B cell (primary cell): ENCODE measurements at places on chromosomes 5 and 9.

DNA sequence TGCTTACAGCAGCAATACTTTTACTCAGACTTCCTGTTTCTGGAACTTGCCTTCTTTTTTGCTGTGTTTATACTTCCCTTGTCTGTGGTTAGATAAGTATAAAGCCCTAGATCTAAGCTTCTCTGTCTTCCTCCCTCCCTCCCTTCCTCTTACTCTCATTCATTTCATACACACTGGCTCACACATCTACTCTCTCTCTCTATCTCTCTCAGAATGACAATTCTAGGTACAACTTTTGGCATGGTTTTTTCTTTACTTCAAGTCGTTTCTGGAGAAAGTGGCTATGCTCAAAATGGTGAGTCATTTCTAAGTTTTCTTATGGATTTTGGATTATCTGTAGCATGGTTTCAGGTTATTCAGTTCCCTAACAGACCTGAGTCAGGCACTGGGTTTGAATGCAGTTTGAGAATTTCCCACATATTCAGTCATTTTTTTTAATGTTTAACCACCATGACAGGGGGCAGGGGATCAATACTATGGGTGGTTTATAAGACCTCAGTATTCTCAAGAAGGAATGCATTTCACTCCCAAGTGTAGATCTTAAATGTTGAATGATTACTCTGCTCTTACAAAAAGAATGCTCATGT lies at the start of gene IL7R:
Gene IL7R, plus strand, starts transcription at position 127 of the 587 bp plus-strand sequence. Its CDS starts 87 bp downstream, at position 214.
- DNase-seq, result peak; percentile 9

DNA sequence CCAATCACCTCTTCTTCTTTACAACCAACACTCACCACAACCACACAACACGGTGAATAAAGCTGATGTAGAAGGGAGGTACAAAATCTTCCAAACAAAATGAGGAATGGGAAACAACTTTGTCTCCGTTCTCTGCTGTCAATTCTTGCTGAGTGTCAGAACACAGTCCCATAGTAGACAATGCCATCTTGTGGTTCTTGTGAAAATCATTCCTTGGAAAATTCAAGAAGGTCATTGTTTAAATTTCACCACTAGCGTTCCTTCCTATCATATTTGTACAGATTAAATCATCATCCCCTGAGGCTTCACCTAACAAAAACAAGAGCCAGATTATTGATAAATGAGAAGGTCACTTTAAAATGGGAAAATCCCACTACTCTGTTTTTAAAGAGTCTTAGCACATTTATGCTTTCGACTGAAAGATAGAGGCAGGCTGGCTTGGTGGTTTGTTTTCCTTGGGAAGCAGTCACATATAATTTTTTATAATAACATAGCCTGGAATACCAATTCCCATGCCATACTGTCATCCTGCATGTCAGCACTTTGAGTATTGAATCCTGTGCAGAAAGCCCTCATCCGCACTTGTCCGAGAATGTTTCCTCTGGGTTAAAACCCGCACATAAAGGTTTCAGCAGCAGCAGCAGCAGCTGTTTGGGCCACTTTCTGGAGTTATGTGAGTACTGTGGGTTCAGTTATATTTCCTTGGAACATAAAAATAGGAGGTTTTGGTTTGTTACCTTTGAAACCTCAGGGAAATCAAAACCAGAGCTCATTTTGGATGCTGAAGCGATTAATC lies 395.0 kb upstream of the SMARCA2 start:
- DNase-seq, result no peak

GRCh38 chr5:122781465-122781864 lies 6.6 kb downstream of the SNX2 start:
- DNase-seq, result no peak

DNA sequence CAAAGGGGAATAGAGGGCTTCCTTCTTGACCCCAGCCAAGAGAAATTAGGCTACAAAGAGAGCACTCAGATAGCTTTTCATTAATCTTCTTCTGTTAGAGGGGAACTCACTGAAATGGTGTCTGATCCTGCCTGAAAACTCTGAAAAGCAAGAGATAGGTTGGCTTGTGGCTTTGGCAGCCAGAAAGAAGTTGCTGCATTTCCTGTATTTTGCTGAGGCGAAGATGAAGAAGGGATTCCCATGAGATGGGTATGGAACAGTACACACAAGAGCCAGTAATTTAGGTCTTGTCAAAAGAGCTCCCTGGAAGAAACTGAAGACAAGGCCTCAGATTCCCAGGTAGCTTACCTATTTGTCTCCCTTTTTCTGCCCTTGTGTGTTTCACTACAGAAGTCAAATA lies 120.9 kb upstream of the TARS1 start:
- no peak for DNase-seq

GRCh38 chr9:112764837-112765236 lies 14.3 kb downstream of the SNX30 start:
- DNase-seq, result no peak

- DNase-seq, result peak; percentile 5
These were observed 18.4 kb upstream of the CNTLN start for GRCh38 chr9:17116400-17116837.

DNA sequence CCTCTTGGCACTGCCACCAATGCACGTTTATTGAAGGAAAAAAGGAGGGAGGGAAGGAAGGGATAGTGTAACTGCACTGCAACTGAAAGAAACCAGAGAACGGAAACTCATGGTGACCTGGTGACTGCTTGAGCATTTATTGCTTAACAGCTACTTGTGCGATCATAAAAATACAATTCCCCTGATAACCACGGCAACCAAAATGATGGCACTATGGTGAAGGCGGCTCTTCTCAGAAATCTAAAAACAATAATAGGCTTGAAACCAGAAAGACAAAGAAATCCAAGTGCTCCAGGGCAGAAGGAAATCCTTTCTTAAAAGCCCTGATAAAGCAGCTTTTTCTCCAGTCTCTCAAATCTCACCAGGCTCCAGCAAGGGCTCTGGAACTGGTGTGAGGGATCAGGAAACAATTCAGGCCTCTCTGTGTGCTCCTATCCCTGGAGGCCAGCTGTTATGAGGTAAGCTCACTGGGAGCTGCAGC lies 1.9 kb downstream of the FBXO10 start:
- DNase-seq, result no peak
